Epithelial cell of proximal tubule (primary cell): ENCODE measurements at places on chromosomes 11 and 22. TPM values are rescaled to one million over a fixed set of nuclear protein-coding genes. Genes with fewer than 3 reads are reported as not detected.
A peak's percentile ranks its signal among the peaks of the same experiment; 100 is the strongest.

DNA sequence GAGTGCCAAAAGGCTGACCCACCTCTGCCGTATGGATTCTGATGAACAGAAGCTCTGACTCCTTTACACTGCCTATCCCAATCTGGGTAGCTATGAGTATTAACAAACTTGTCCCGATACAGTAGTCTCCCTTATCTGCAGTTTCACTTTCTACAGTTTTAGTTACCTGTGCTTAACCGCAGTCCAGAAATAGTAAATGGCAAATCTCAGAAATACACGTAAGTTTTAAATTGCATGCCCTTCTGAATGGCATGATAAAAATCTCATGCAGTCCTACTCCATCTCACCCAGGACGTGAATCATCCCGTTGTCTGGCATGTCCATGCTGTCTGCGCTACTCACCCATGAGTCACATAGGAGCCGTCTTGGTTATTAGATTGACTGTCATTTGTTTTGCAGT is 68.8 kb downstream of the SNX19 start:
- DNase-seq: peak; percentile 12

- peak; percentile 86 for DNase-seq
Measured at GRCh38 chr11:27456140-27456794, 16.3 kb downstream of the LGR4 start.

GRCh38 chr11:69245491-69246345 is 48.2 kb upstream of the MYEOV start:
- no peak for DNase-seq

The PHLDA2 gene
- 63.1 and 97.2 TPM in 2 replicates for total RNA-seq

The TSSK2 gene
- not detected in 2 replicates for total RNA-seq

DNA sequence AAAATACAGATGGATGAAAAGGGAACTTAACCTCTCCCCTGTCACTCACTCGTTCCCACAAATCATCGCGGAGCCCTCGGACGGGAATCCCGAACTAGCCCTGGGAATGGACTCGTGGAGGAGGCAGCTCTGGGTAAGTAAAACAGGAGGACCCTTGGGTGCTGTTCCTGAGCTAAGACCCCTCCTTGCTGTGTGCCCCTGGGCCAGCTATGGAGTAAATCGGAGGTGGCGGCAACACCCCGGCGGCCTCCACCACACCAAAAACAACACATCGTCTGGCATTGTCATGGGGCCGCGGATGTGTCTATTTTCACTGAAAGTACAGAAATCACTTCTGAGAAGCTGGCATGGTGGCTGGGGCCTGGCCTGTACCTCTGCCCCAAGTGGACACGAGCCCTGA is 12.1 kb downstream of the CPT1A start:
- DNase-seq: no peak

The OR5T1 gene
- not detected in 2 replicates for total RNA-seq

DNA sequence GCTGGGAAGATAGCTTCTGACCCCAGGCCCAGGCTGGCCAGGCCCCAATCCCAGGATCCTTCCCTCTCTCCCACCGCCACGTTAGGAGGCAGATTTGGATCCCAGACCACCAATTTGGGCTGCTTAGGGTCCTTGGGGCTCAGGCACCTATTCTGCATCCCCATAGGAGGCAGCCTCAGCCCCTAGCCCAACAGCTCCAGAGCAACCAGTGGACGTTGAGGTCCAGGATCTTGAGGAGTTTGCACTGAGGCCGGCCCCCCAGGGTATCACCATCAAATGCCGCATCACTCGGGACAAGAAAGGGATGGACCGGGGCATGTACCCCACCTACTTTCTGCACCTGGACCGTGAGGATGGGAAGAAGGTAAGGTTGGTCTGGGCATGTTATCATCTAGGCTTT is 16.1 kb downstream of the TUB start:
- DNase-seq: no peak

- peak; percentile 69 for DNase-seq
Measured at GRCh38 chr11:1772270-1773130, 8.8 kb upstream of the CTSD start.

DNA sequence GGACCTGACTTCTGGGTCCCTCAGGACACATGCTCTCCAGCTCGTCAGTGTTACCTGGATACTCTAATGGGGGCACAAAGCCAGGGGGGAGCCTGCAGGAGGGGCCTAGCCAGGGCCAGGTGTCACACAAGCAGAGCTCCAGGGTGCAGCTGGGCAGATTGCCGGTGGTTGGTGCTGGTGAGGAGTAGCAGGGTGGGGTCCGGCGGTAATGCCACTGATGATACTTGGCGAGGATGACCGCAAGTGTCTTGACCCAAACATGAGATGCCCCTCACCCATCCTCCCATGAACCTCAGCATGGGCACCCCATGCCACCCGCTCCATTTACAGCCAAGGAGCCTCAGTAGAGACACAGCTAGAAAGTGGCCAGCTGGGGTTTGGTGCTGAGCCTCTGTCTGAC is 15.1 kb upstream of the KCNQ1OT1 start:
- no peak for DNase-seq

The EHD1 gene
- 82.7 and 93.4 TPM in 2 replicates for total RNA-seq

DNA sequence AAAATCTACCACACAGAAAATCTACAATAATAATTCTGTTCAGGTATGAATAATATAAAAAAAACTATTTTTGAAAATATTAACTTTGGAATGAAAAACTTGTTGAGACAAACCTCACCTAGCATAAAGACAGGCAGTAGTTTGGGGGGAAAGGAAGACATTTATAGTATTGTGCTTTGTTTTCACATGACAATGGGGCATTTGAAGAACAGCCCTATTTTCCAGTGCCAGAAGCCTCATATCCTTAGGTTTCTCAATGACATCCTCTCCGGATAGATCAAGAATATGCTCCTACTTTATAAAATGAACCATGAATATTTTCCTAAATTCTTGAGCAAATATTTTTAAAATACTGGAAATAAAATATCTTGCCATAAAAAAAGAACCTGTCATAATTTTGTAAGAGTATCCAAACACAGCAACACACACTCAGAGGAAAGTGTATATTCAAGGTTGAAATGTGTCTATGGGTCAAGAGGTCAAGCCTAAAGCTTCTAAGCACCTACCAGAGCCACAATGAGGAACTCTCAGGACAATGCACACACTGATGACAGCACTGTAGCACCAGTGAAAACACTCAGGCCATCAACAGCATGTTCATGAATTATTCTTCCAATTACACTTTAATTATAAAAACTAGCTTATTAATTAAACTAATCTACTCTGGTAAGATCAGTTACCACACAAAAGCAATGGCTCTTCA is 68.7 kb downstream of the MRTFA start:
- no peak for DNase-seq

- no peak for DNase-seq
Measured at GRCh38 chr11:43871051-43871450, 9.6 kb upstream of the ALKBH3 start.
